ENCODE measurements at places on chromosomes 7 and 10.

GRCh38 chr10:35720366-35720765 lies 78.3 kb upstream of the FZD8 start:
- no peak for DNase-seq

DNA sequence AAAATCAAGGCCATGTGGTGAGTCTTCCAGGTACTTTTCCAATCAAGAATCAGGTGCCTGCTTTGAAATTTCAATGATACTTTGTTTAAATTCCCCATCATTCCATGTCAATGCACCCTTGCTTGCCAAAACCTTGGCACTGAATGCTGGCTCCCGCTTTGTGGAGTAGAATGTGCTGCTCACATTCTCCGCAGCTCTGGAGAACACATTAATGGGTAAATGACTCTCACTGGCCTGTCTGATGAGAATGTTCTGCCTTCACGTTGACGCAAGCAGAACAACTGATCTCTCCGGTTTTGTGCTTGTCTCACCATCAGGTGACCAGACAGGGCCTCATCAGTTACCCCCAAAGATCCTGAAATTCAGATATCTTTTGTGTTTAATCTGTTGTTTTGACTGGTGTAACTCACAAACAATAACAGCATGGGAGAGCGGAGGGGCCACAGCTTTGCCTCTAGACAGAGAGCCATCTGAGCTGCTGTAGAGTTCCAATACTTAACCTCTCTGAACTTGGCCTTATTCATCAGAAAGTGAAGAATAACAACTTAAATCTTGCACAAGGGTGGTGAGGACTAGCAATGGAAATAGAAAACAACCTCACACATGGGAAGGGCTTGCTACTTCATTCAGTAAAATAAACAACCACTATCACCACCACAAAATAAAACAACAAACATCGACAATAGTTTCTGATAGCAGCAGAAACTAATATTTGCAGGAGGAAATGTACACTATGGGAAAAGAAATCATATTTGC lies 276.9 kb upstream of the IGFBP3 start:
- DNase-seq = no peak

DNA sequence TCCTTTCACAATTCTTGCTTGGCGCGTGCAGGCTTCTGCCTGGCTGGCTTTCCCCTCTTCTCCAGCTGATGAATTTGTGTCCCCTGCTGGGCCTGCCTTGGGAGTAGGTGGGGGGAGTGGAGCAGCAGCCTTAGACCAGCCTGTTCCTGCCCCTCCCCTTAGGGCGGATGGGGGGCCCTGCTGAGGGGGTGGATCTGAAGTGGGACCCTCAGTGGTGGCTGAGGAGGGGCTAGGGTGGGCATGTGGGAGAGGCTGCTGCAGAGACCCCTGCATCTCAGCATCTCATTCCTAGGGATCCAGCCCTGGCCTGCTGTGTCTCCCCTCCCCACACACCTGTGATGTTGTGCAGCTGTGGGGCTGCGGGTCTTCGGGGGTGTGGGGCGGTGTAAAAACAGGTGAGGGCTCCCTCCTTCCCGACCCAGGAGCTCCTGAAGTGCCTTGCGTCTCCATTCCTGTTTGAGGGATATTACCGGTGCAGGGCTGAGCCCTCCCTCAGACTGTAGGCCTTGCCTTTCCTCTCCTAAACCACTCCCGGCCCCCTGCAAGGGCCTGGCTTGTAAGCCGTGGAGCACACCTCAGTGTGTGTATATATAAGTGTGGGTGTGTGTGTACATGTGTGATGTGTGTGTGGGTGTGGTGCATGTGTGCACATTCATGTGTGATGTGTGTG lies 24.7 kb downstream of the ADCYAP1R1 start:
- no peak for DNase-seq

DNA sequence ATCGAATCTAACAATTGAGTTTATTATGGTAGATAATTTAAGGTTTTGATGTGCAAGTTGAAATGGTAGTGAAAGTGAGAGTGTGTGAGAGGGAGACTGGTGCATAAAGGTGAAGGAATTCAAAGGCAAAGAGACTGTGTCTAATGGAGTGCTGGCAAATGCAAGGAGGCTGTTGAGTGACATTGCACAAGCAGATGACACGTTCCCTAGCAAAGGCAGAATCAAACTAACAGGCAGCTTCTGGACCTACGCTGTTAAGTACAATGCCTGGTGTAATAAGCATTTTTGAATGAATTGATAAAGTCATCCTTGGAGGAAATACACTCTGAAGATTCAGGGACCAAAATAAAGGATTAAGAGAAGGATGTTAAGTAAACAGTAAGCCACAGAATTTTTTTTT lies 11.7 kb upstream of the GPR141 start:
- no peak for DNase-seq

- DNase-seq = no peak
Observed at GRCh38 chr10:32112055-32112454, 55.8 kb upstream of the KIF5B start.

DNA sequence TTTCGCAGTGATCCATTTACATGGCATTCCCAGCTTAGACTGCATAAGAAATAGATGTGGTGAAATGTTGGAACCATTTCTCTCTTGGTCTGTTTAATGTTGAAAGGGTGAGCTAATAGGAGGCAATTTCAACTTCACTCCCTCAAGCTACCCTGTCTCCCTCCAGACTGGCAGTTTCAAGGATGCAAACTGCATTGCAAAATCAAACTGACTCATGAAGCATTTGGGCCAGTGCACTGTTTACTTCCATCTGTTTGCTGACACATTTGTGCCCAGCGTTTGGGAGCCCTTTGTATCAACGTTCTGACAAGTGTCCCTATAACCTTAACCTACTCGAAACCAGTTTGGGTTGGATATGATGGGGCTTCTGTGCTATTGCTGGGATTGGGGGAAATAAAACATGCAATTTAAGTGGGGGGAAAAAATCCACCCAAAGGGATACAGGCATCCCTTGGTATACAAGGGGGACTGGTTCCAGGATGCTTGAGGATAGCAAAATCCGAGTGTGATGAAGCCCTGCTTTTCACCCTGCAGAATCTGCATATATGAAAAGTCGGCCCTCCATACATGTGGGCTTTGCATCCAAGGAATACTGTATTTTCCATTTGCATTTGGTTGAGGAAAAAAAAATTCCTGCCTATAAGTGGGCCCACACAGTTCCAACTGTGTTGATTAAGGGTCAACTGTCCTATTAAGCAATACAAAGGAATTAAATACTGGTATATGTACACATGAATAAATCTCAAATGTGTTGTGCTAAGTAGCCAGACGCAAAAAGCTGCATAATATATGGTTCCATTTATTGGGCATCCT lies 15.6 kb downstream of the RHEB start:
- no peak for DNase-seq

DNA sequence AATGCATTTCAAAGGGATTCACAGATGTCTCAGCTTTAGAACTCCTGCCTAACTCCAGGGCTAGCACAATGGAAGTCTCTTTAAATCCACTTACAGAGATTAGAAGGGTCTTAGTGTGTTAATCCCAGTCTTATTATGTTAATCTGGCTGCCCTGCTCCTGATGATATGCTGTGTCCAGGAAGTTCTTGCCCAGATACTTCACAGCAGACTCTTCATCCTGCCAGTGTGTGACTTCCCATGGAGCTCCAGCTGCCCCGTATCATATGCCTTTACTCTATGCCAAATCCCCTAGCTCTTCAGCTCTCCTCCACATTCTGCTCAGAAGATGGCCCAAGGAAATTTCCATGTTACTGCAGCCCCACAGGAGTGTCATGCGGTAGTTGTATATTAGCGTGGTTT lies 533.8 kb downstream of the GALNT17 start:
- DNase-seq = no peak

GRCh38 chr10:80734589-80734988 lies 196.9 kb downstream of the SH2D4B start:
- no peak for DNase-seq

- DNase-seq = no peak
Observed at GRCh38 chr7:76505168-76506080, 4.9 kb upstream of the UPK3B start.

GRCh38 chr10:78115135-78115853 lies 81.6 kb downstream of the RPS24 start:
- DNase-seq = no peak

GRCh38 chr10:71127773-71128172 lies 84.6 kb upstream of the UNC5B start:
- DNase-seq = no peak

DNA sequence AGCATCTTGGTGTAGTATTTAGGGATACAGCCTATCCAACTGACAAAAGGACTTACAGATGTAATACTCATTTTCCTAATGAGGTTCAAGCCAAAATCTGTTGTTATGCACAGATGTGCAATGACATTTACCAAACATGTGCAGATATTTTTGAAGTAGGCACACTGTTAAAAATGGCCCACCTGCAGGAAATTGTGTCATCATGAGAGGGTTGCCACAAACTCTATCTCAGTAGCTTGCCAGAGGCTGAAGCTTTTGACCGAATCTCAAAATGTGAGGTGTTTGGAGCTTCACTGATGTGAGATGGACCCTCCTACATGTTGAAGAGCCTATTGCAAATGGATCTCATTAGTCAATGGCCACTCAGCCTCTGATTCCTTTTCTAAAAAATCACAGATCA lies 89.7 kb upstream of the CSTF2T start:
- DNase-seq = no peak

DNA sequence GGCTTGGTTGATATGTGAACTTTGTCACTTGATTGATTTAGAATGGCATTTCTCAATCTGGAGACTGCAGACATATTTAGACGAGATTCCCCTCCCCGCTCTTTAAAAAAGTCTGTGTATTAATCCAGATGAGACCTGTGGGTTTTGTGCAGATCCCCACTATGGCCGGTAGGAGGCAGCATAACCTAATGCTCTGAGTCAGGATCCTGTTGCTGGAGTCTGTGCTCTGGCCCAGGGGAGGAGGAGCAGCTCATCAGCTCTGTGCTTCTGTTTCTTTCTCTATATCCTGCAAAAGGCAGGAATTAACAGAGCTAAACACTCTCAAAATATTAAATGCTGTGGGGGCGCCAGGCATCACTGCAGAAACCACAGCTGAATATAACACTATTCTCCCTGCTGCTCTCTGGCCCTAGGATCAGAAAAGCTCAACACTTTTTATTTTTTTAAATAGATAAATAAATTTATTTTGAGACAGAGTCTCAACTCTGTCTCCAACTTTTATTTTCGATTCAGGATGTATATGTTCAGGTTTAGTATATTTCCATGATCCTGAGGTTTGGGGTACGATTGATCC lies 23.9 kb upstream of the SEPHS1 start:
- DNase-seq = peak; percentile 9

GRCh38 chr7:1918881-1919525 lies 248.9 kb downstream of the ELFN1 start:
- DNase-seq = no peak

- DNase-seq = no peak
Observed at GRCh38 chr10:71276873-71277272, 42.2 kb upstream of the SLC29A3 start.

DNA sequence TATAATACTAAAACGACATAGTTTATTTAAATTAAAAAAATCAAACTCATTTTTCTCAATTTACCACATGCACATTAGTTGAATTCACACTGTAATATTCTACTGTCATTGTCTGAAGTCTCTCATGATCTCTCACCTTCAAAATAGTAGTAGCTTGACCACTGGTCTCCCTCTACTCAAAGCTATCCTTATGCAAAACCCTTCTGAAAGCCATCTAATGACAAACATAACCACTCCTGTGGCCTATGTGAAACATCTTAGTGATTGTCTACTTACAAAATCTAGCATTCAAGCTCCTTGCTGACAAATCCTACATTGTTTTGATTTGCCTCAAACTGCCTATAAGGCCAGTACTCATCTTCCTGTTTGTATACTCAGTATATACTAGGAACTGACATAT lies 606.0 kb upstream of the GHITM start:
- DNase-seq = no peak

DNA sequence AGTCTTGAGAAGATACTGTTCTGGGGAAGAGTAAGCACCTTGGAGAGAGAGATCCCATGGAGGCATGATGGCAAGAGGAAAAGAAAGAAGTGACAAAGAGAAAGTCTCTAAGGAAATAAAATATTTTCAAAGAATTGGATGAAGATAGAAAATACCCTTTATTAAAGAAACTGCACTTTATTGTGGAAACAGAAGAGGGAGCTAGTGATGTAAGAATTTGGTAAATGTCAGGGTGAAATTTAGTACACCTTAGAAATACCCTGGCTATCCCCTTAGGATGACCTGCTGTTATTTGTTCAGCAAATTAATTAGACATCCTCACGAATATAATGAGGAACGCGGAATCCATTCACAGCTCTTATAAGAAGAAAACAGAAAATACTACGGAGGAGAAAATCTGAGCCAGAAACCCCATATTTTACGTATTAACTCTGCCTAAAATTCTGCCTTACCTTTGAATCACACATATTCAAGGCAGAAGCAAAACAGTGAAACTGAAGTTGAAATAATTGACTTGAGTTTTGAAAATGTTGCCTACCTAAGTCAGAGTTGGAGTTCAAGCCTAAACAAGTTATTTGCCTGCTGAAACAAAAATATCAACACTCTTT lies 90.7 kb downstream of the TFPI2 start:
- DNase-seq = no peak

DNA sequence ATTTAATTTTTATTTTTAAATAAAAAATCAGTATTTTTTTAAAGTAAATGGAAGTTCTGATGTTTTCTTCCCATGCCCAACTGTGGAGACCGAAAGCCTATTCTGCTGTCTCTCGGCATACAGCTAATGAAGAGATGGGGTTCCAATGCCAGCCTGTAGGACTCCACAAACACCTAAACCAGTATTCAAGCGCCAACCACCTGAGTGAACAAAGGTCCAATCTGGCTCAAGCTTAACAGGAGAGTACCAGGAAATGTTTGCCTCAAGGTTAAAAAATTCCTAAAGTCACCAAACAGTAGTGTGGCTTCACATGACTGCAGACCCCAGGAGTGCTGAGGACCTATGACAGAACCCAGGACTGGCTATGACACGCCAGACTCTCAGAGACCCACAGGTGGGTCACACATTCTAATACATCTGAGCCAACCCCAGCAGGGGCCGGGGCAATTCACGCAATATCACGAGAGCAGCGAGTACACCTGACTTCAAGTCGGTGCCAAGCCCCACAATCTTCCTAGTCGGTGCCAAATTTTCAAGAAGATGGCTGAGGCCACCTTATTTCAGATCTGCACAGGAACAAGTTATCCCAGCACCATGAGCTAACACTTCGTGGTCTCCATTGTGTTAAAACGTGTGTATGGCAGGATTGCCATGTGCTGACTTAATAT lies 31.6 kb downstream of the KIAA1549 start:
- no peak for DNase-seq

GRCh38 chr7:132825932-132826835 lies 249.9 kb upstream of the PLXNA4 start:
- no peak for DNase-seq

DNA sequence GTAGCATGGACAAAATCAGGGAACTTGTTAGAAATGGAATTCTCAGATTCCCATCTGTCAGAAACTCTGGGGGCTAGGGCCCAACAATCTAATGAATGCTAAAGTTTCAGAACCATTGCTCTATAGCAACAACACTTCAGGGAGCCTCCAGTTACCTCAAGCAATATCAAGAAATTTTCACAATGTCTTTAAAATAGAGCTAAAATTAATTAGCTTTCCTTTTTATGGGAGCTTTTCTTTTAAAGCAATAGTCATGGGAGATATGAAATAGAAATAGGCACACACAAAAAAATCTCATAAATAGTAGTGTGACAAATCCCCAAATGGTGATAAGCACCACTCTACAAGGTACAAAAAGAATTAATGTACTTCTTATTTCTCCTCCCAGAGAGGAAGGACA lies 80.9 kb downstream of the AASS start:
- DNase-seq = no peak

GRCh38 chr10:43202657-43203447 lies 64.0 kb downstream of the RASGEF1A start:
- DNase-seq = peak; percentile 17

- no peak for DNase-seq
Observed at GRCh38 chr10:71658467-71658745, 61.2 kb downstream of the C10orf105 start.
